Stimulated activated CD4-positive, alpha-beta T cell treated with anti-CD3 and anti-CD28 coated beads, Interleukin-15, amount 100 ng/mL, for 1 hour (primary cell): ENCODE measurements at places on chromosomes 11 and 22.

- DNase-seq, result no peak
Observed at GRCh38 chr11:78783301-78783700, 208.6 kb upstream of the NARS2 start.

- DNase-seq, result no peak
Observed at GRCh38 chr11:32071811-32072210, 19.1 kb upstream of the RCN1 start.

GRCh38 chr11:11459578-11459977 lies 106.5 kb upstream of the CSNK2A3 start:
- DNase-seq, result no peak

DNA sequence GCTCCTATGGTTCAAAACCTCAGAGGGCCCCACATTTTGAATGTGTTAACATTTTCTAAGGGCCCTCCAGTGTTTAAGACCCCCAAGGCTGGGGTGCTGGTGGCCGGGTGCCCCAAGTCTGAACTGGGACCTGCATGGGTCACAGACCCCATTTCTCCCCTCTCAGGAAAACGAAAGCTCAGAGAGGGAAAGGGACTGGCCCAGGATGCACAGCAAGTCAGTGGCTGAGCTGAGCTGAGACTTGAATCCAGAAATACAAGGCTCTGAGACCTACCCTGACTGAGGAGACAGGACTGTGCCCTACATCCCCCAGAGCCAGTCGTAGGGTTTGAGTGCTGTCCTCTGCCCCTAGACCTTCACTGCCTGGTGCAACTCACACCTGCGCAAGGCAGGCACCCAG lies 4.2 kb downstream of the ACTN3 start:
- no peak for DNase-seq

DNA sequence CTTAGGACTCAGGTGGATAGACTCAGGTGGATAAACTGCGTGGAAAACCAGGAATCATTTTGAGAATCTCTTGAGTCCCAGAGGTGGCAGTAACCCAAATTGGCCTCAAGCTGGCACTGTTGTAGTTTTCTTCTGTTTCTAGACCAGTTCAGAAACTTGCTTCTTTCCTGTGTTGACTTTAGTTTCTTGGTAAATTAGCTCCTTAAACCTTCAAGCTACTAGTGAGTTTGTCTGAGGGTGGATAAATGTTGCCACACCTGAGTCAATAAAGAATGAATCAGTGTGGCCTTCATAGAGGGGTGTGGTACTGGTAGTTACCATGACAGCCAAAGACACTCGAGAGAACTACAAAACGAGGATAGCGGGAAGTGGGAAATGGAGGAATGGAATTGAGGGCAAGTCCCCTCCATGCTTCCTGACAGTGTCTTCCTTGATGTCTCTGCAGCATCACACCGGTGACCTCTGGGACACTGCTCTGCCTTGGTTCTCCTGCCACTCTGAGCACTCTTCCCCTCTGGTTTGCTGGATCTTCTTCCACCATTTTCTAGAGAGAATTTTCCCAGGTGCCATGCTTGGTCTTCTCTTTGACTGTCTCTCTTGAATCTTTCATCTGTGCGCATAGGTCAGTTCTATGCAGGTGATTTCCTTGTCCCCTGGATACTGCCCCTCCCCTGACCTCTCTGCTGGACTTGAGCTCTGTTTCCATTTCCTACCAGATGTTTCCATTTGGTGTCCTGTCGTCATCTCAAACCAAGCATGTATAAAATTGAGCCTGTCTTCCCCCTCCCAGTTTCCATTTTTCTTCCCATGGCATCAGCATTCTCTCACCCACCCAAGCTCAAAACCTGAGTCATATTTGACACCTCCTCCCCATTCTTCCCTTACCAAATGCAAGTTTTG lies 7.2 kb downstream of the POLD4 start:
- no peak for DNase-seq

- no peak for DNase-seq
Observed at GRCh38 chr11:67266449-67267187, at the start of gene GRK2. Gene GRK2, plus strand, starts transcription at chr11:67266473. Its CDS starts 227 bp downstream, at chr11:67266700.
